Stimulated activated CD4-positive, alpha-beta T cell treated with anti-CD3 and anti-CD28 coated beads, Interleukin-12 subunit alpha, Interleukin-12 subunit beta, amount 100 ng/mL, for 4 hours (primary cell): ENCODE measurements at places on chromosomes 16 and 17.

GRCh38 chr17:76889323-76889722 lies 21.1 kb downstream of the MGAT5B start:
- DNase-seq, result no peak

DNA sequence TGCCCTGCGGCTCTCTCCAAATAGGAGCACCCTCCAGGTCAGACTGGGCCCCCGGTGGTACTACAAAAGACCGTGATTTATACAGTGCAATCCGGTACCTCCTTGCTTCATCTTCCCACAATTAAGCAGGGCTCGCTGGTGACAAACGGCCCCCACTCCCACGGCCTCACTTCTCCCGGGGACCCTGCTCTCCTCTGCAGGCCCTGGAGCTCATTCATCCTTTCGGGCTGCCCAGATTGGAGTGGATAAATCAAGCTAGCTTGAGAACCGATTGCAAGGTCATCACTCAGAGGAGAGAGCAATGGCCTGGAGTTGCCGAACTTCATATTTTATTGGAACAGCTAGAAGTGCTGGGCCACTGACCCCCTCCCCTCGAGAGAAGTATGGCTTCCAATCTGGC lies 193.5 kb upstream of the IRX6 start:
- DNase-seq, result no peak

- peak; percentile 65 for DNase-seq
Observed at GRCh38 chr17:58083491-58084316, 485 bp downstream of the DYNLL2 start.

- DNase-seq, result no peak
Observed at GRCh38 chr17:80898716-80899115, 92.9 kb upstream of the CHMP6 start.

DNA sequence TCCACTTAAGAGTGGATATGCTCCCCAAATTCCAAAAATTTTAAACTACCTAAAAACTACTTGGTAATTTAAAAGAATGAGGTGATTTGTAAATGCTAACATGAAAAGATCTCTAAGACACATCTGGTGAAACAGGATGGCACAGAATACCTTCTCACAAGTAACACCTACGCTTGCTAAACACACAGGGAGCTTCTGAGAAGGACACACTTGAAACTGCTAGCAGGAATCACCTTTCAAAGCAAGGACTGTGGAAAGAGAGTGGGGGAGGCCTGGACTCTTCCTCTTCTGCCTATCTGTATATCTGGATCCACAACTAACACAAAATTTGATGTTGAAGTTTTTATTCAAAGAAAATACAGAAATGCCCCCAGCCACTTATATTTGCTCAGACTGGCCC lies 52.4 kb downstream of the CYTH1 start:
- no peak for DNase-seq

DNA sequence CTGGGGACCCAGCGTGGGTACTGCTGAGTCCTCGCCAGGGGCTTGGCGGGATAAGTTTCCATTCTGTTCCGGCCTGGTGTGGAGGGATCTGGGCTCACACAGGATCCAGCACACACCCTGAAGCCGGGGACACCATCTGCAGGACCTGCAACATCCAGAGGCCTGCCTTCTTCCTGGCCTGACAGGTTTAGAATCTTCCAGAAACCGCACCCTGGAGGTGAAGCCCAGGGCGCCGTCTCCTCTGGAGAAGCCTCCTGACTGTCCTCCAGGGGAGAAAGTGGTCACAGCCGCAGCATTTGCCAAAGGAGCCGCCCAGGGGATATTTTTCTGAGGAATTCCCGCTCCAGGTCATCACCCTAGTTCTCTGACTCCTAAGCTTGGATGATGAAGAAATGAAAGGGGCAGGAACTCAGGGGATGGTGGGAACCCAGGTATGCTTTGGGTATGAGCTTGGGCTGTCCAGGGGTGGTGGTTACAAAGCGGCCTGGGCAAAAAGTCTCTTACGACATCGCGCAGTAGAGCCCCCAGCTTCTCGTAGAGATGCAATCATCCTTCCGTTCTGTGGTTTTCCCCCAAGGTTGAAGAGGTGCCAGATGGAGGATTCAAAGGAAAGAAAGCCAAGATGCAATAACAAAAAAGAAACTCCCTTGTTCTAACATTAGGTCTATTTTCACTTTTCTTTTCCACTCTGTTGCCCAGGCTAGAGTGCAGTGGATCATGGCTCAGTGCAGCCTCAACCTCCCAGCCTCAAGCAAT lies 9.1 kb upstream of the CRISPLD2 start:
- DNase-seq, result no peak

DNA sequence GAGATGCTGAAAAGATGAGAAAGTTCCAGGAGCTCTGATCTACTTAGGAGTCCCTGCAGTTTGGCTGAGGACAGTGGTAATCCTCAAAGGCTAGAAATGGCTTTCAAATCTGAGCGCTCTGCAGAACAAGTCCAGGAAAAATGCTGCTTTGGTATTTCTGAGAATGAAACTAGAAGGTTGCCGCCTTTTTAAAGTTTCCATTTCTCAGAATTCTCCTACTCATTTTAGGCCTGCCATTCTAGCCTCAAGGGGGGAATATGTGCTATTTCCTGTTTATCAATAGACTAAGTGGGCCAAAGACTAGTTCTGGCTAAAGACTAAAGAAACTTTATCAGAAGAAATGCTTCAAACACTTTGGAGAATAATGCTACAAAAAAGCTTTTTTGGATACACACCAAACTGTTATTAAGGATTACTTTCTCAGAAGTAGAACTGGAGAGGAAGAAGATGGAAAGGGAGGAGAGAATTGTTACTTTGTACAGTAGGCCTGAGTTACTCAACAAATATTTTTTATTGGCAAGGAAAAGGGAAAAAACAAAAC lies at the start of gene SLFN12L:
SLFN12L (minus strand) TSS at position 78 of the 541 bp plus-strand sequence. CDS start 15,314 bp downstream, outside the sequence.
- DNase-seq, result no peak

DNA sequence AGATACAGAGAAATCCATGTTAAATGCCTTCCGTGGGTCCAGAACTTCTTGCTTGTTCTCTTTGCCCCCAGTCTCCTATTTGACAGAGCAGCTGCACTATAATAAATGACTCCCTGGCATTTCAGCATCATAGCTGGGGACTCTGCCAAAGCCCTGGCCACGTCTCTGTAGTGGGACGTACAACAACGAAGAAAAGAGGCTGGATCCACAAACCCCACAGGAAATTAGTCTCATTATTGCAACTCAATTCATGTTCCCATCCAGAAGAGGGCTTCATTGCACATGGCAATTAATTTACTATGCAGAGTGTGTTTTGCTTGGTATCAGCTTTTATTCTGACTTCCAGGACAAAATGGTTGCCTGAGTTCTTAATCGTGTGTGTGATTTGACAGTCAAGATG lies 121.3 kb downstream of the CDH13 start:
- no peak for DNase-seq

GRCh38 chr17:28827672-28828071 lies 14.9 kb downstream of the FAM222B start:
- DNase-seq, result no peak

DNA sequence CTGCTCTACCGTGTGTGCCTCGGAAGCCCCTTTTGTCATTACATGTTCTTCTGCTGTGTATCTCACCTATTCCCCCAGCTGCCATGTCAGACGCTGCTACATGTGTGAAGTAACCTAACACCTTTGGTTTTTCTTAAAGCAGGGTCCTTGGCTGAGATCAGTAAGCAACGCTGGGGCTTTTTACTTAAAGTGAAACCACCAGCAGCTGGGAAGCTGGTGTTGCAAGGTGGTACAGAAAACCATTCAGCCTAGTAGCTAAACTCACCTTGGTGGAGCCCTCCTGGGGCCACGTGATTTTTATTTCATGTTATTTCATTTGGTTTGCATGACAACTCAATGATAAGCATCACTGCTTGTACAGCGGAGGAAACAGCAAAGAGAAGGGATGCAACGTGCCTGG lies 62.6 kb downstream of the PLCG2 start:
- DNase-seq, result no peak

DNA sequence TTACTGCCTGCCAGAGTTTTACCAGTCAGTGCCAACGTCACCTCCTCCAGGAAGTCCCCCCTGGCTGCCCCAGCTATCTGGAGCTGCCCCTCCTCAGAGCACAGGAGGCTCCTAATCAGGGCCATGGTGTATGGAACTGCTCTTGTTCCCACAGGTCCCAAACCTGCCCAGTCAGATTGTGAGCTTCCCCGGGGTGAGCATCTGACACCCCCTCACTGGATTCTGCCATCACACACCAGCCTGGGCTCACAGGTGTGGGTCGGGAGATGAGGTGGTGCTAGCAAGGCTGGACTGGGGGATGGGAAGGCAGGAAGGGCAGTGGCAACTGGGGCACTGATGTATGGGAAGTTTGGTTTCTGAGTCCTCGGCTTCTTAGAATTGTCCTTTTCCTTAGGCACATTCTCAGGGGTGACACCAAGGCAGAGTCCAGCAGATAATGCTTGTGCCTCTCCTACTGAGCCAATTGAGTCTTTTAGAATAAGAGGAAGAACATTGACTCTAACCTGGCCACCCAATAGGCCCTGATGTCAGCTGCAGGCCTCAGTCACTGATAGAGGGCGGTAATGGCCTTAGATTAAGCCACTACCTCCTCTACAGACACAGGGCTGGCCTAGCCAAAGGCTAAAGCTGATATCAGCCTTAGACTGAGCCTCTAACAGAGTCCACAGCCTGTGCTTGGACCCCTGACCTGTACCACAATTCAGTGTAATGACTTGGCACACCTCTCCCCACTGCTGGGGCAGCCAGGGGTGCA lies 107.9 kb downstream of the WSCD1 start:
- no peak for DNase-seq

- DNase-seq, result no peak
Observed at GRCh38 chr16:24635900-24636610, 93.4 kb upstream of the TNRC6A start.

GRCh38 chr17:75755990-75756389 lies 9.0 kb downstream of the GALK1 start:
- DNase-seq, result no peak

GRCh38 chr17:79740413-79740812 lies 9.7 kb downstream of the ENPP7 start:
- DNase-seq, result no peak

DNA sequence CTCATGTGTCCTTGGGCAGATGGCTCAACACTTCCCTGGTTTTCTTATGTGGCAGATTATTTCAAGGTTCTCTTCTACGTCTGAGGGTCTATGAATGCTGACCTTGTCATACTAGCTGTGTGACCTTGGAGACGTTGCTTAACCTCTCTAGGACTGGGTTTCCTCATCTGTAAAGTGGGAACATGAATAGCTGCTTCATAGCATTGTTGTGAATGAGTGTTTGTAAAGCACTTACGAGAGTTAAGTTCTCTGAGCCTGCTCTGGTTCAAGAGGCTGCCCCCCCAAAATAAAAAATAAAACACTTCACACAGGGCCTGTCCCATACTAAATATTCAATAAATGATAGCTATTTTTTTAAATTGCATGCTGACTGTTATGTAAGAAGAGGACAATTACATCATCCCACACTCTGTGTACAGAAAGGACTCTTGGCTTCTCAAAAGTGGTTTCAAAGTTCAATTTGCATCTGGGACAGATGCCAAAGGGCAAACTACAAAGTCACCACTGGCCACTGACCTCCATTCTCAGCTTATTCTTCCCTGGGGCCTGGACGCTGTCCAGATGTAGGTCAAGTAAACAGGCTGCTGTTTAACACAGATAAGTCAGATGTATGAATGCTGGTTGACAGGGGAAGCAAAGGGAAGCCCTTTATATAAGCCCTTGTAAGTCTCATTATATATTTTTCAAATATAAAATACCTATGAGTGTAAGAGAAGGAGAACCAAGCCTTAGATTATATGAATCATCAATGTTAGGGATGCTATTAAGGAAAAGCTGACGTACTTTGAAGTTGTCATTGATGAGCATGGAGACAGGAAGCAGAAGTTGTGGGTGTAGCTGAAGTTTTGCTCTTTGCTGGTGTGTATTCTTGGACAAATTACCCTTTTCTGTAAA lies 15.4 kb upstream of the NDEL1 start:
- DNase-seq, result no peak

- no peak for DNase-seq
Observed at GRCh38 chr16:19348578-19349315, 63.2 kb downstream of the CLEC19A start.

GRCh38 chr17:35931794-35932425 lies 1.3 kb upstream of the RDM1 start:
- DNase-seq, result no peak

- DNase-seq, result no peak
Observed at GRCh38 chr17:76575570-76575969, 10.1 kb downstream of the ST6GALNAC2 start.

- no peak for DNase-seq
Observed at GRCh38 chr17:69046121-69046807, 14.5 kb downstream of the ABCA9 start.

GRCh38 chr17:58995247-58995940 lies 111.3 kb downstream of the TRIM37 start:
- no peak for DNase-seq

- DNase-seq, result no peak
Observed at GRCh38 chr16:89729863-89730593, 8.7 kb downstream of the ZNF276 start.

GRCh38 chr17:73591296-73592078 lies 52.8 kb downstream of the SDK2 start:
- no peak for DNase-seq

- no peak for DNase-seq
Observed at GRCh38 chr17:37041932-37042331, 93.2 kb downstream of the AATF start.

DNA sequence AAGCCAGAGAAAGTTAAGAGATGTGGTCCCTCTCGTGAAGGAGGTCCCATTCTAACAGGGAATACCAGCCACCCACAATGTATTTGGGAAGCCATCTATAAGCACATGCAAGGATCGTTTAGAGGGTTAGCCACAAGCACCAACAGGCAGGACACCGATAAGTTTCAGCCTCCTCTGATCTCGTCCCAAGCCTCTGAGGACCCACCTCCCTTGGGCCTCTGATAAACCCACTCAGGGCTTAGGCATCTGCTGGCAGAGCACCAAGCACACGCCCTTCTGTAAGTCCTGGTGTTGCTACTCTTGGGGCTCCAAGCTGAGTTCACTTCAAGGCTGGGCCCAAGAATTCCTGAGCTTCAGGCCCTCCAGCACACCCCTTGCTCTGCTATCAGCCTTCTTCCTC lies 5.4 kb upstream of the PNPO start:
- no peak for DNase-seq

DNA sequence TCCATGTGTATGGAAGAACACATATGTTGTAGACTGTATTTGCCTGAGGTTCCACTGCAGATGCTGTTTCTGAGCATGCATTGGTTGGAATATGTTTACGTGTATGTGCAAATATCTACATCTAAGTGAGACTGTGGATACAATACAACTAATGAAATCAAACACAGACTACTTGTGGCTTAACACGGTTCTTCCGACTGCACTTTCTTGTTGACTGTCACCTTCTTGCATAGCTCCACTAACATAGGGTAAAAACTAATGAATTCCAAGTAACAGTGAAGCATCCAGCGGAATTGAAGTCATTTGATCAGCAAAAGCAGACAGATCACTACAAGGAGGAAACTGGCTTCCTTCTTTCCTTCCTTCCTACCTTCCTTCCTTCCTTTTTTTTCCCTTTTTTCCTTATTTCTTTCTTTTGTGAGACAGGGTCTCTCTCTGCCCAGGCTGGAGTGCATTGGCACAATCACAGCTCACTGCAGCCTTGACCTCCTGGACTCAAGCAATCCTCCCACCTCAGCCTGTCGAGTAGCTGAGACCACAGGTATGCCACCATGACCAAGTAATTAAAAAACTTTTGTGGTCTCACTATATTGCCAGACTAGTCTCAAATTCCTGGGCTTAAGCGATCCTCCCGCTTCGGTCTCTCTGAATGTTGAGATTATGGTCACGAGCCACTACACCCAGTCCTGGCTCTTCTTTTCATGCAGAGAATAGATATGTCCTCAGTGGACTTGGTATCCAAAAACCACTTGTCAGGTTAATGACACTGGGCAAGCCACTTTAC lies 22.0 kb upstream of the CCL1 start:
- DNase-seq, result no peak
